ENCODE measurements at places on chromosomes 1 and 21.
A peak's percentile ranks its signal among the peaks of the same experiment; 100 is the strongest.

DNA sequence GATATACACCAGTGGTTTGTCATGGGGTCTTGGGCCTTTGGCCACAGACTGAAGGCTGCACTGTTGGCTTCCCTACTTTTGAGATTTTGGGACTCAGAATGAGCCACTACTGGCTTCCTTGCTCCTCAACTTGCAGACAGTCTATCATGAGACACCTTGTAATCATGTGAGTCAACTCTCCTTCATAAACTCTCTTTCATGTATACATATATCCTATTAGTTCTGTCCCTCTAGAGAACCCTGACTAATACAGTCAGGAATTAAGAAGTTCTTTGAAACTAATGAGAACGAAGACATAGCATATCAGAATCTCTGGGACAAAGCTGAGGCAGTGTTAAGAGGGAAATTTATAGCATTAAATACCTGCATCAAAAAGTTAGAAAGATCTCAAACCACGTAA, 110.8 kb downstream of the SLC5A9 start:
- DNase-seq, result no peak

- DNase-seq, result no peak
Measured at GRCh38 chr21:21481239-21481638, 483.0 kb downstream of the NCAM2 start.

DNA sequence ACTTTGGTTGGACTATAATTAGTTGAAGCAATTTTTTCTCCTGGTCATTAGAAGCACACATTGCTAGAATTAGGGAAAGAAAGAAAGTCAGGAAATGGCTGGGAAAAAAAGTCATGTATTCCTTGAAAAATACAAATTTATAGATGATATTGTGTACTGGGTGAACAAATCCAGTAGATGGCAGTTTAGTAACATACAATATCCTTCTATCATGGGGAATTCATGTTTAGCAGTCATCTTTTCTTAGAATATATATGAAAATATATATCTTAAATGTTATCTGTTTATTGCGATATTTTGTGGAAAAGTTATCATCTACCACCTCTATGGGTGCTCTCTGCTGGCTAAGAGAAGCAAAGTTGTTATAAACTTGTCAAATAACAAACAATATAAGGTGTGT, 13.1 kb upstream of the ZRANB2 start:
- no peak for DNase-seq

DNA sequence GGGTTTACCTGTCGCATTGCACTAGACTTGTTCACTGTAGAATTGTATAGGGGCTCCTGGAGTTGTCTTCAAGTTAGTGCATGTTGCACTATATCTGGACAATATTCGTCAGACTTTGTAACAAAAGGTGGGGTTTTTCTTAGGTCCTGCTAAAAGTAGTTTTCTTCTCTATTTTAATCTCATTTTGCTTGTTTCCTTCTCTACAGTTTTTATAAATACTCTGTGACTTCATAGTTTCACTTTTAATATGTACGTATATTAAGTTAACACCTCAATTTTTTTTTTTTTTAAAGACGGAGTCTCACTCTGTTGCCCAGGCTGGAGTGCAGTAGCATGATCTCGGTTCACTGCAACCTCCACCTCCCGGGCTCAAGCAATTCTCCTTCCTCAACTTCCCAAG, 26.5 kb upstream of the MRPS6 start:
- DNase-seq, result no peak

GRCh38 chr1:115495111-115495510, 146.7 kb upstream of the VANGL1 start:
- no peak for DNase-seq

- no peak for DNase-seq
Measured at GRCh38 chr1:59819566-59820438, 5.1 kb downstream of the HOOK1 start.

DNA sequence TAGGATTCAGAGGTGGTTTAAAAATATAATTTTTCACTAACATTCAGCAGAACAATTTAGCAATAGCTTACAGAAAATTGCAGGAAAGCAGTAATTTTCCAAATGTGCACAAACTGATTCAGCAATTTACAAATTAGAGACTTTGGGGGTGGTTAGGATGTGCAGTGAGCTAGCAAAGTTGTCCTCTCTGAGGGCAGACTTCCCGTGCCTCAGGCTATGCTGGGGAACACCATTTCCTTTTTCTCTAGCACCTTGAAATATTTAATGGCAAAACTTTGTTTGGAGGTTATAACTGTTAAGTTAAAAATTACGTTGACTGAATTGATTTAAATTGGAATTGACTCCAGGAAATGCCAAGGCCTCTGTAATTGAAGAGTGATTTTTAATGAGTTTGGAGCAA, 258.9 kb downstream of the PTBP2 start:
- no peak for DNase-seq

- DNase-seq, result no peak
Measured at GRCh38 chr1:100584761-100585745, 47.1 kb downstream of the GPR88 start.

GRCh38 chr1:176742322-176742721, 279.3 kb downstream of the PAPPA2 start:
- DNase-seq, result no peak

DNA sequence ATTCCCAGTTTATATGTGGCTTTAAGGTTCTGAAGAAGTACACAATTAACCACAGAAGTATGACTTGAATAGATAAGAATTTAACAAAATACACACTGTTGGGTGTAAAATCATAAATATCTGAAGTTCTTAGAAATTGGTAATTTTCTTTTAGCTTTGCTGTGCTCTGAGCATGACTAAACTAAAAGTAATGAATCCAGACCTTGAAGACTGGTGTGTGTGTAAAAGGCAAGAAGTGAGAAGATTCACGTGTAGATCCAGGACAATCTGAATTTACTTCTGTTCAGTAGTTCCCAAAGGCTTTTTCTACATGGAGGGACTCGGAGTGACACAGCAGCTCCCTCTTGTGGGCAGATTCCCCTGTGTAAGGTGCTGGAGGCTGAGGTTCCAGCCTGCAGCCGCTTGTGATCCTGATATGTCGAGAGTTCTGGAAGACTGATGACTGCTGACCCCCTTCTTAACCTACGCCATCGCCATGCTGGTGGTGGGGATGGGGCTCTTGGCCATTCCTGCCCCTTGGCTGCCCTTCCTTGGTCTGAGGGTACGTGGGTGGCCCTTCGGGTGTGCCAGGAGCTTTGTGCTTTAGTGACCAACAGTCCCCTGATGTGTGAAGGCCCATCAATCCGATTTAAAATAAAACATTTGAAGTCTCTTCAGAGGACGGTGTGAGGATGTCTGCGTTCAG, 62.7 kb downstream of the ADARB1 start:
- DNase-seq, result peak; percentile 82

DNA sequence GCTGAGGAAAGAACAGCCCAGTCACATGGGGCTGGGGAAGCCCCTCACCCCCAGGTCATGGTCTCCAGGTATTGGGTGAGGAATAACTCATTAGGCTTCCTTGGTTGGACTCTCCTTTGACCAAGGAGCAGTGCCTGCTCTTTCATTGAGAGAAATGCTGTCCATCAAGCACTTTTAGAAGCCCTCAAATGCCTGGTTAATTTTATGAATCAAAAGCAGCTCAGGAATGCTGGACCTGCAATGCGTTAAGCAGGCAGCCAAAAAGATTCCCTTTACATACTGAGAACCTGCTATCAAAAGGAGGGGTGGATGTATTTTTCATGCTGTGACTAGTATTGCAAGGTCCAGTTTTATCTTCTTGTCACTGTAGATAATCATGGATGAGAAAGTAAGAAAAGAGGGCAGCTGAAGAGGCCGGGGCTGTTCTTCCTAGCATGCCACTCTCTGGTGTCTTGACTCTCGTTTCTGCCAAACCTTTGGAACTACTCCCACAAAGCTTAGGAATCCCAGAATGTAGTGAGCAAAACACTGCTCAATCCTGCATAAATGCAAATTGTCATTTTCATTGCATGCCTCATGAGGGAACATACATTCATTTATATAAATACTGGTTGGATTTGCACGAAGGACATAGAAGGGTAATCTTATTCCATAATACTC, 2.1 kb upstream of the CD58 start:
- no peak for DNase-seq

- DNase-seq, result peak; percentile 77
Measured at GRCh38 chr1:32204943-32205361, 519 bp upstream of the IQCC start.

DNA sequence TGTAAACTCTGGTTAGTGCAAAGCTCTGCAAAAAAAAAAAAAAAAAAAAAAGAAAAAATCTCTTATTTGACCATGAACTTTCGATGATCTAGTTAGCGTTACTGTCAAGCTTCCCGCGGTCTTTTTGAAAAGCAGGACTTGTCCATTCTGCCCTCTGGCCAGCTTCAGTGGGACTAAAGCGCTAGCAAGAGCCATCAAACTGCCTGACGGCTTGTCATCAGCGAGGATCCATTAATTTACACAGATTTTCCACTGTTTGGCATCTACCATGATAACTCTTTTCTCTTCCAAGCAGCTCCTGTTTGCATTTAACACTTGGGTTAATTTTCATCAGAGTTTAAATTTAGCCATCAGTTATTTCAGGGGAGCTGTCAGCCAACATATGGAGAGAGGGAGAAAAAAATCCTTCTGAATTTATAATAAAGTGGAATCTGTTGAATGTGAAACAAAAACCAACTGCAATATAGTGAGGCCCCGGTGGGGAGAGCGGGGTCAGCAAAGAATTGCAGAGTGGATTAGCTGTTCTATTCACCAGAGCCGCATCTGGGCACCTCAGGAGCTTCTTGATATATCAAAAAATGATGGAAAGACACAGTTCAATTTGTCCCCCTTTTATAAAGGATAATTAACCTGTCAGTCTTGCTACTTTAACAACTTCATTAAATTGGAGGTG, 298.2 kb downstream of the SPATA17 start:
- no peak for DNase-seq

GRCh38 chr1:167862432-167863076, 51.4 kb downstream of the ADCY10 start:
- no peak for DNase-seq

DNA sequence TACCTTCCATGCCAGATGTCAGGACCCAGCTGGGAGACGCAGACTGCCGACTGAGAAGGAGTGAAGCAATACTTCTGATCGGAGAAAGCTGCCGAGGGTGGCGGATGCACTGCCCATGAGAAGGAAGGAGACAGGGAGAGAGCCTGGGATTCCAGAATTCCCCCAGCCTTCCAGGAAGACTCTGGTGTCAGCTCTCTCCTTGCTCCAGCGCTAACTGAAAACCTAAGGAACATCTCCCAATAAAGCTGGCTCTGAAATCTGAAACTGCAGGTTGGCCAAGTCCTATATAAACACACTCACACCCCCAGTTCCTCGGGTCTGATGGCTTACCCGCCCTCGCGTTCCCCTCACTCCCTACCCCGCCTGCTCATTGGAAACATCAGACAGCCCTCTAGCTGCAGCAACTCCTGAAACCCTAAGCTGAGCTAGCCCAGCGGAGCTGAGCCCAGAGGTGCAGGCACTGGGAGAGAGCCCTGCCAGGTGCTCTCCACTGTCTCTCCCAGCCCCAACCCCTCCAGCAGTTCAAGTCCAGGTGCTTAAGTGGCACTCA, 52.3 kb downstream of the PLEKHA6 start:
- peak; percentile 99 for DNase-seq

DNA sequence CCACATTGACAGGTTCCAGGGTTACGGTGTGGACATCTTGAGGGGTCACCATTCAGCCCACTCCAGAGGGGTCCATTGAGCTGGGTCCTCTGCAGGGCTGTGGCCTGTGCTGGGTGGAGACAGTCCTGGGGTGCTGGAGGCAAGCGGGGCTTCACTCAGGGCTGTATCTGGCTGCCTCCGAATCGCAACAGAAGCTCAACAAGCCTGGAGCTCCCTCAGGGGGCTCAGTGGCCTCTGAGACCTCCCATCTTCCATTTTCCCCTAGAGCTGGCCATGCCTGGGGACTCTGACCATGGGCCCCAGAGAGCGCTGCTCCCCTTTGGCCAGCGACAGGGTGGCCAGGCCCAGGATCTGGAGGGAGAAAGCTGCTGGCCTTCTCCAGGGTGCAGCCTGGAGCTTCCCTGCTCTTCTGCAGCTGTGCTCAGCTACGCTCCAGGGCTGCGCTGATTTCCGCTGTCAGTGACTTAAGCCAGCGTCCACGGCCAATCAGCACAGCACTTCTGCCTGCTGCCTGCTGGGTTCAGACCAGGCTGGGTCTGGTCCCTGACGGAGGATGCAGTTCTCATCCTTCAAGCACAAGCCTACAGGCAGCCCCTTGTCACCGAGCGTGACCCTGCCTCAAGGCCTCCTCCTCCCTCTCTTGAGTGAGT, 45.0 kb upstream of the ADARB1 start:
- peak; percentile 83 for DNase-seq

DNA sequence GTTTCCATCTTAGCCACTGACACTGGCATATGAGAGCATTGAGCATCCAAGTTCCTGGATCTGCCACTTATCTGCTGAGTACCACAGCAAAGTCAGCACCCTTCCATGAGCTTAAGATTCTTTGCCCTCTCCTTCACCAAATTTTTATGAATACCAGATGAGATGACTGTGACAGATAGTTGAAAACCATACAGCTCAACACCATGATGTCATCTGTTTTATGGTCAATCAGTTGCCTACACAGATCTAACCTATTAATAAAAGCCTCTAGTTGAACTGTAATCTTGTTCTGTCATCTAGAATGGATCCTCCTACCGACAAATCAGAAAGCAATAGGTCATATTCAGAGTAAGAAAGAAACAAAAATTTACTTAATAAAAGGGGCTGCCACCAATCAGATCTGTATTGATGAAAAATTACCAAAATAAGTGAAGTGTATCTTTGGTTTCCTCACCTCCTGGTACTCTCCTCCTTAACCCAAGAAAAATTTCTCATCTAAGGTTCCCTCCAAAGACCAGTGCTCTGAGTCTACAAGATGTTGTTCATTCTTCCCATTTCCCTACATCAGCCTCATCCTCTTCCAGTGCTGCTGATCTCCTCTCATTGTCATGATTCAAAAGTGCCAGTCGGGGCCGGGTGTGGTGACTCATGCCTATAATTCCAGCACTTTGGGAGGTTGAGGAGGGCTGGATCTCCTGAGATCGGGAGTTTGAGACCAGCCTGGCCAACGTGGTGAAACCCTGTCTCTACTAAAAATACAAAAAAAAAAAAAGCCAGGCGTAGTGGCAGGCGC, 138.8 kb upstream of the CTTNBP2NL start:
- no peak for DNase-seq

GRCh38 chr1:51551848-51552296, 32.8 kb upstream of the EPS15 start:
- no peak for DNase-seq

- DNase-seq, result no peak
Measured at GRCh38 chr1:117886101-117886795, 43.2 kb downstream of the GDAP2 start.

- no peak for DNase-seq
Measured at GRCh38 chr21:28822486-28823335, 170.0 kb downstream of the LTN1 start.

Measured in NCI-H1417 (cell line).